CD4-positive, CD25-positive, alpha-beta regulatory T cell (primary cell): ENCODE measurements at places on chromosomes 7 and 10. TPM values are rescaled to one million over a fixed set of nuclear protein-coding genes. Genes with fewer than 3 reads are reported as not detected.

DNA sequence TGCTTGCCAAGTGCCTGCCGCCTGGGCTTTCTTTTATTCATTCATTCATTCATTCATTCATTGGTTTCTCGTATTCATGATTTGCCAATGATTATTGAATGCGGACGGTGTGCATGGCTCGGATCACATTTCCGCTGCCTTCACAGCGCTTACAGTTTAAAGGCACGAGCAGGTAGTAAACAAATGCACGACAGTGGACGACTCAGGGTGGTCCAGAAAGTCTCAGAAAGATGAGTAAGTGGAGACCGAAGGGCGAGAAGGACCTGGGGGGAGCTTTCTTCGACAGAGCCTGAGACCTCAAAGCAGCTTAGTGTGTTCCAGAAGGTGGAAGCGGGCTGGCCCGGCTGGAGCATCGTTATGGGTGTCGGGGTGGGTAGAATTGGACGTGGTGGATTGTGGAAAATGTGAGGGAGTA is 506 bp downstream of the MCM10 start:
- H3K27ac ChIP-seq: peak overlapping the region; percentile 65
- DNase-seq: peak; percentile 53
- H3K4me3 ChIP-seq: peak overlapping the region; percentile 76
- peaks cover 16% of the 10 kb centered on the region for H3K4me1 ChIP-seq
- H3K36me3 ChIP-seq: no peaks in the 10 kb centered on the region

- H3K27me3 ChIP-seq: no peaks in the 10 kb centered on the region
- H3K27ac ChIP-seq: no peak overlapping the region
- peaks cover 77% of the 10 kb centered on the region for H3K36me3 ChIP-seq
- H3K4me1 ChIP-seq: no peaks in the 10 kb centered on the region
- no peak overlapping the region for H3K4me3 ChIP-seq
- DNase-seq: no peak
Measured at GRCh38 chr10:104021246-104021645, 54.3 kb downstream of the SLK start.

DNA sequence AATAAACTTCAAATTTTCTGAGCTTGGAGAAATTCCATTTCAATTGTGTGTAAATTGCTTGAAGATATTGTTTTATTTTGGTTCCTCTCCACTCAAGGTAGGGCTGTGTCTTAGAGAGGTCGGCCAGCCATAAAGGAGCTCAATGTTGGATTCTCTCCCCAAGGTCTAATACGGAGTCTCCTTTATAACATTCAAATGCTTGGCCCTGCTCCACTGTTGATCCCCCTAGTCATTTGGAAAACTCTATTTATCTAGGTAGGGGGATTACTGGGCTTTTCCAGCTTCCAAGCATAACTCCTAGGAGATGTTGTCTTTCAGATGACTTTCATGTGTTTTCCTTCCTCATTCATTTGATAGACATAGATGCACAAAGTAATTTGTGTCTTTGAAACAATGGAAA is 170.9 kb downstream of the LRMDA start:
- H3K27ac ChIP-seq: no peak overlapping the region
- no peaks in the 10 kb centered on the region for H3K27me3 ChIP-seq
- DNase-seq: no peak
- no peaks in the 10 kb centered on the region for H3K36me3 ChIP-seq
- no peak overlapping the region for H3K4me3 ChIP-seq

DNA sequence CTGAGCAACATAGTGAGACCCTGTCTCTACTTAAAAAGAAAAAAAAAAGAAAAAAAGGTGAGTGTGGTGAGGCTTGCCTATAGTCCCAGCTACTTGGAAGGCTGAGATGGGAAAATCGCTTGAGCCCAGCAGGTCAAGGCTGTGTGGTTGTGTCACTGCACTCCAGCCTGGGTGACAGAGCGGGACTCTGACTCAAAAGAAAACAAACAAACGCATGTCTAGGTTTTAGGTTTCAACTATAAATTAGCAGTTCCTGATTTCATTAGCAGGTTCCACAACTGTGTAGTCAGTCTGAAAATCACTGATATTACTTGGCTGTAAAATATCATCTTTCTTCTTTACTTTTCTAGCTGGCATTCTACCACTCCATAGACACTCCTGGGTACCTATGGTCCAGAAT is 155.7 kb upstream of the HGF start:
- DNase-seq: no peak
- H3K27ac ChIP-seq: no peak overlapping the region
- H3K4me1 ChIP-seq: no peaks in the 10 kb centered on the region
- H3K36me3 ChIP-seq: no peaks in the 10 kb centered on the region

GRCh38 chr10:35640474-35640873 is 1.6 kb downstream of the FZD8 start:
- H3K27ac ChIP-seq: no peak overlapping the region
- DNase-seq: peak; percentile 43
- H3K36me3 ChIP-seq: no peaks in the 10 kb centered on the region
- H3K27me3 ChIP-seq: peaks cover 31% of the 10 kb centered on the region

- no peak for DNase-seq
- no peak overlapping the region for H3K4me3 ChIP-seq
- H3K4me1 ChIP-seq: no peaks in the 10 kb centered on the region
- H3K27me3 ChIP-seq: no peaks in the 10 kb centered on the region
Measured at GRCh38 chr7:114650491-114650890, 235.9 kb downstream of the FOXP2 start.

GRCh38 chr7:76377186-76377918 is 18.6 kb upstream of the YWHAG start:
- H3K27me3 ChIP-seq: peaks cover under 1% of the 10 kb centered on the region
- no peak overlapping the region for H3K27ac ChIP-seq
- H3K4me3 ChIP-seq: no peak overlapping the region
- peaks cover 5% of the 10 kb centered on the region for H3K4me1 ChIP-seq
- DNase-seq: no peak

GRCh38 chr7:149330914-149331567 is 69.0 kb downstream of the ZNF783 start:
- H3K4me1 ChIP-seq: no peaks in the 10 kb centered on the region
- H3K36me3 ChIP-seq: no peaks in the 10 kb centered on the region
- H3K4me3 ChIP-seq: no peak overlapping the region
- DNase-seq: no peak
- H3K27me3 ChIP-seq: peaks cover 3% of the 10 kb centered on the region

DNA sequence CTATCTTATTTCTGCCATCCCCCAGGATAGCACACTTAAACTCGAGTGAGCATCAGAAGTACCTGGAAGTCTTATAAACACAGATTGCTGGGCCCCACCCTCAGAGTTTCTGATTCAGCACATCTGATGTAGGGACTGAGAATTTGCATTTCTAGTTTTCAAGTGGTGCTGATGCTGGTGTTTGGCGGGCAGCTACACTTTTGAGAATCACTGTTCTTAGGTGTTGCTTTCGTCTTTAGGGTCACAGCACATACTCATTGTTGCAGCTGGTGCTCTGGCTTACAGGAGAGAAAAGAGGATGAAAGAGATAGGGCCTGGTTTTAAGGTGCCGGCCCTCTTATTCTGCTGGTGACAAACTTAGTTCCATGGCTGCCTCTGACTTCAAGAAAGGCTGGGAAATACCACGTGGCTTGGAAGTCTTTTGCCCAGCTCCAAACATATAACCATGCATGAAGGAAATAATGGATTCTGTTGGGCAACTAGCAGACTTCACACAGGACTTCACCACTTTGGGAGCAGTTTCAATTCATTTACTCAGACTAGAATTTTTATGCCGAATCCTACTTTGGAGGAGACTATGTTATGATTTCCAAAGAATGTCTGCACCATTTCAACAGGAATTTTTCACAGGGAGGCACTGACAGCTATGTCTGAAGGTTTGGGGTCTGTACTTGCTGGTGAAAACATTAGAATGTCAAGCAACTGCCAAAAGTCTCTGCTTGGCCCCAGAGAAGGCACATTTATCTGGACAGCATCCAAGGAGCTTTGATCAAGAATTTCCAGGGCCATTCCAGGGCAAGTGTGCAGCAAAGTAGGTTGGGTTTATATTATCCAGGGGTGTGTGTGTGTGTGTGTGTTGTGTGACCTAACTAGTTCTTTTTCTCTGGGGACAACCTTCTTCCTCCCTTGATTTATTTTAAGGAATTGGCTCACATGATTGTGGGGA is 6.9 kb upstream of the MINDY4 start:
- H3K27ac ChIP-seq: no peak overlapping the region
- DNase-seq: no peak
- no peaks in the 10 kb centered on the region for H3K36me3 ChIP-seq
- peaks cover 3% of the 10 kb centered on the region for H3K27me3 ChIP-seq
- no peak overlapping the region for H3K4me3 ChIP-seq
- H3K4me1 ChIP-seq: no peaks in the 10 kb centered on the region

DNA sequence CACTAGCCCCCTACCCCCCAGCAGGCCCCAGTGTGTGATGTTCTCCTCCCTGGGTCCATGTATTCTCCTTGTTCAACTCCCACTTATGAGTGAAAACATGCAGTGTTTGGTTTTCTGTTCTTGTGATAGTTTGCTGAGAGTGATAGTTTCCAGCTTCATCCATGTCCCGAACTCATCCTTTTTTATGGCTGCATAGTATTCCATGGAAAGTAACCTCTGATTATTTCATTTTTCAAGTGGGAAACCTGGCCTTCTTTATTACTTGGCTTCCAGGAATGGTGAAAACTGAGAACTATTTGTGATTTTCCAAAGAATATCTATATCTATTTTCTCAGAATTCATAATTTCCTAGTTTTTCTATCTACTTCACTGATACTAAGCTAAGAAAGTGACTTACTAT is 235.0 kb downstream of the MTERF1 start:
- H3K4me1 ChIP-seq: no peaks in the 10 kb centered on the region
- no peak overlapping the region for H3K4me3 ChIP-seq
- no peaks in the 10 kb centered on the region for H3K36me3 ChIP-seq
- DNase-seq: no peak

DNA sequence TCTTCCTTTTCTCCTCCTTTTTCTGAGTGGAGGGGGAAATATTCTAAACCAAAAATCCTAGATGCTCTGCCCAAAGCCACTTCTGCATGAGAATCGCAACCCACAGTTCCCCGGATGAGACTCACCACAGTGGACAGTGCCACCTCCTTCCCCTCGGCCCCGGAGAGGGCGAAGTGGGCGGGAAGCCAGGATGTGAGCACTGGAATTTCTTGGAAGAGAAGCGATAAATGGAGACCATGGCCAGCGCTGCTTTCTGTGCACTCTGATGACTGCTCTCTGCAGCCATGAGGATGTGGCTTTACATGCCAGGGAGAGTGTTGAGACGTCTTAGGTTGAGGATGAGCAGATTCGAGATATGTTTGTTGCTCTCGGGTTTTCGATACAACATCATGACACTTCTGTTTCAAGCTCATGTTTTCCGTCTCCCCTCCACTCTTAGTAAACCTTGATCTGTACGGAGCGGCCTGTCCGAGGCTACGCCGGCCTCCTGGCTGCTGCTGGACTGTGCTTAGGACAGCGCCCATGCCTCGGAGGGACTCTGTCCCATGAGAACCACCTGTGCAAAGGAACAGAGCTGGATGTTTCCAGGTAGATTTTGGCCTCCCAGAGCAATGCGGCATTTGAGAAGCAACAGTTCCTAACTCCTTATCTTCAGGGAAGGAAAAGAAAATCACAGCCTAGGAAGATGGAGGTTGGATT is 414.6 kb upstream of the FOXK1 start:
- no peak overlapping the region for H3K27ac ChIP-seq
- no peak overlapping the region for H3K4me3 ChIP-seq
- no peak for DNase-seq

DNA sequence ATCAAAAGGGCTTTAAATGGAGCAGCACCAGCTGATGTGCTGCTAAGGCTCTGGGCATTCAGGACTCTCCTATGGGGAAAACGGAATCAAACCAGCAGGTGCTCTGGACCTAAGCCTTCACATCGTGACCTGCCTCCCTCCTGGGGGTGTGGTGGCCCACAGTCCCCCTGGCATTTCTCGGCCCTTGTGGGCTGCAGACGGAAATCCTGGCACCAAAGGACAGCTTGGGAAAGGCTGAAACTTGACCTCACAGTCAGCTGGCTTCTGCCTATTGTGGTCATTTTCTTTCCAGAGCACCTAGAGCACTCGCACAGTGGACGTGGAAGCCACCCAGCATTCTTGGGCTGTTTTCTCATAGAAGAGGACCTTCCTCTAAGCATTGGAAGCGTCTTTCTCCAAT is 74.8 kb downstream of the TPST1 start:
- H3K27ac ChIP-seq: no peak overlapping the region
- H3K36me3 ChIP-seq: no peaks in the 10 kb centered on the region
- no peak for DNase-seq
- no peak overlapping the region for H3K4me3 ChIP-seq

DNA sequence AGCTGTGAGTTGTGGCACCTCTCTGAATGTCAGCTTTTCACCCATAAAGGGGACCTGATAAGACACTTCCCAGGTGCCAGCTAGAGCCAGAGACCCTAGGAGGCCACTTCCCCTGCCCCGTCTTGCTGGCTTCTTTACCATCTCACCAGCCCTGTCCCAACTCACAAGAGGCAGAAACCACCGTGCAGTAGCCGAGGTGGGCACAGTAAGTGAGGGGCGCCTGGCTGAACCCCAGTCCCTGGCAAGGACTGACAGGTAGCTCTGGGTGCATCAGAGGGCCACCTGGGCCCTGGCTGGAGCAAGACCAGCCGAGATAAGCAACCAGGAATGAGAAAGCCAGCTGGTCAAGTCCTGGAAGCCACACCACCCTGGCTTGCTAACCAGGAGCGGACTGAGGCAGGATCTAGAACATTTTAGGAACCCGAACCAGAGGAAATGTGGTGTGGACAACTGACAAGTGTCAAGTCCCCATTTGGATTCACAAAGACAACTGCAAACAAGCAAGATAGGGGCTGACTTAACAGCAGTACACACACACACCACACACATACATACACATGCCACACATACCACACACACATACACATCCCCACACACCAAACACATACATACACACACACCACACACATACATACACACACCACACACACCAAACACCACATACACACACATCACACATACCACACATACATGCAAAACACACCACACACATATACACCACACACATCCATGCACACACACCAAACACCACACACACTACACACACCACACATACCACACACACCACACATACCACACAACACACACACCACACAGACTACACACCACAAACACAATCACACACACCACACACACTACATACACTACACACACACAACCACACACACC is 20.8 kb downstream of the OGDHL start:
- no peaks in the 10 kb centered on the region for H3K27me3 ChIP-seq
- H3K27ac ChIP-seq: no peak overlapping the region
- DNase-seq: no peak
- no peak overlapping the region for H3K4me3 ChIP-seq
- no peaks in the 10 kb centered on the region for H3K4me1 ChIP-seq

- H3K4me3 ChIP-seq: no peak overlapping the region
- H3K4me1 ChIP-seq: no peaks in the 10 kb centered on the region
- H3K36me3 ChIP-seq: no peaks in the 10 kb centered on the region
- H3K27ac ChIP-seq: no peak overlapping the region
Measured at GRCh38 chr10:130959752-130960195, 351.7 kb downstream of the TCERG1L start.

Gene BMI1
- total RNA-seq: 35.3 TPM

Gene TMEM178B
- total RNA-seq: 0.10 TPM
